ENCODE measurements at places on chromosomes 6 and 20. TPM values are rescaled to one million over a fixed set of nuclear protein-coding genes. Genes with fewer than 3 reads are reported as not detected.

DNA sequence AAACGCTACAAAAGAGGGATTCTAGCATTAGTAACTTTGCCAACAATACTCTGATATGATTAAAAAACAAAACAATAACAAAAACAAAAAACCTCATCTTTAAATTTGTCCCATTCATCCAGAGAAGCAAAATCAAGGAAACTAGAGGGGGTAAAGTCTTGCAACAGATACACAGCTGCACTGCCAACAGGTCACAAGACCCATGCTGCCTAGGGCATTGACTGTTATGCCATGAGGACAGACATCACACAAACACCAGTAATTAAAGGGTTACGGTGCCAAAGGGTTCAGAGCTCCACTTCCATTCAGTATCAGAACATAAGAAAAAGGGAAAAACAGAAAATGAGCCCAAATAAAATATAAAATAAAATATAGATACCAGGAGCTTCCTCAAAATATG lies 1.6 kb downstream of the TBC1D20 start:
- DNase-seq, result no peak

DNA sequence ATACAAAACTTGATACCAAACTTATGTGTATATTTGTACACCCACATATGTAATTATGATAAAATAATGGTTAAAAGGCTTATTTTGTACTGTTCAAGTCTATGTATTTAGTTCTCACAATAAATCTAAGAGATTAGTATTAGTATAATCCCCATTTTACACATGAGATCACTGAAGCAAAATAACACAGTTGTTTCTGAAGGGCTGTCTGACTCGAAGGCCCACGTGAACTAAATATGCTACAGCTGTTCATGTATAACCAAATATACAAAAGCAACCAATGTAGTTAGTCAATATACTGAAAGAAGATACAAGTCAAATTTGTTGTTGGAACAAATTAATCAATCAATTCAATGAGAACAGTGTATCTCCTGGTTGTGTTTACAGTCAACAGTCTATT lies 959.2 kb downstream of the EPHA7 start:
- DNase-seq, result no peak

The ADGRB3 gene
- total RNA-seq, result 0.92 TPM

DNA sequence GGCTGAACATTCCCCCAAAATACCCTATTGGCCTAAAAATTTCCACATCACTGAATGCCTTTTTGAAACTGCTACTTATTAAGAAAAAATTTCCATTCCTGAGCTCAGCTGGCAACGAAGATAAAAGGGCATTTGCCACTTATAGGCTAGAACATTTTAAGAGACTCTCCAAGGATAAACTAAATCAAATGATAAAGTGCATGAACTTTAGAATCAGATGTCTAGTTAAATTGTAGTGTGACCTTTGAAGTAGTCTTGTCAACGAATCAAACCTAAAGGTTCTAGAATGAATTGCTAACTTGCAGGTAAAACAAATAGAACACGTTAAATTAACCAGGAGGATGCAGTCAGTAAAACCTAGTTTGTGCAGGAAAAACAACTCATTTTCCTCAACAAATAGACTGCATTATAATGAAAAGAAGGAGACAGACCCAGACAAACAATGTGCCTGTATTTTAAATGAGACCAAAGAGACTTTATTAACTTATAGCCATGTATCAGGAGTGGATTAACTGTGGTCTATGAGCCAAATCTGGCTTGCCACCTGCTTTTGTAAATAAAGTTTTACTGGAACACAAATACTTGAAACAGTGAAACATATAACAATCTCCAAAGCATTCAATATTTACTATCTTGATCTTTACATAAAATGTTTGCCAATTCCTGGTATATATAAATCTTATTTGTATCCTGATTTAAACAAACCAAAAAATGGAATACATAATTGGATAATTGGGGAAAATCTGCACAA lies 184.4 kb downstream of the MEI4 start:
- DNase-seq, result no peak

- no peak for DNase-seq
These were observed 92.8 kb upstream of the FRMD1 start for GRCh38 chr6:168171673-168172353.

The FOXO3 gene
- 41.4 TPM for total RNA-seq

The PNISR gene
- total RNA-seq, result 32.3 TPM

The NR2E1 gene
- not detected for total RNA-seq

DNA sequence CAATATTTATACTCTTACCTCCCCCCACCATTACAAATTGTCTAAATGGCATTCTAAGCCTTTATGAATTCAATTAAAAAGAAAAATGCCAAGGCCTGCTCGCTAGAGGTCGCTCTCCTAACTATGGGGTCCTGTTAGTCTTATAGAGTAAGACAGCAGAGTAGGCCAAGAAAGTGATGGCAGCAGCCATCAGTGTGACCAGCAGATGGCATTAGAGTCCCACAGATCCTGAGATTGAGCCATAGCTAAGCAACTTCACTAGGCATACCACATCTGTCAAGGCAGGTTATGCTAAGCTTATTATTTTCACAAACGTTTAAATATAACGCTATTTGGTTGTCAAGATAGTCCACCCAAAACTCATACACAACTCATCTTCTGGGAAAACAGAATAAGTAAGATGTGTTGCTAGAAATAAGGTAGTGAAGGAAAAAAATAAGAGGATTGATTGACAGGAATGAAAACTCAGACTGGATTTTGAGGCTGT lies 57.6 kb upstream of the SCAF8 start:
- DNase-seq, result peak; percentile 80

DNA sequence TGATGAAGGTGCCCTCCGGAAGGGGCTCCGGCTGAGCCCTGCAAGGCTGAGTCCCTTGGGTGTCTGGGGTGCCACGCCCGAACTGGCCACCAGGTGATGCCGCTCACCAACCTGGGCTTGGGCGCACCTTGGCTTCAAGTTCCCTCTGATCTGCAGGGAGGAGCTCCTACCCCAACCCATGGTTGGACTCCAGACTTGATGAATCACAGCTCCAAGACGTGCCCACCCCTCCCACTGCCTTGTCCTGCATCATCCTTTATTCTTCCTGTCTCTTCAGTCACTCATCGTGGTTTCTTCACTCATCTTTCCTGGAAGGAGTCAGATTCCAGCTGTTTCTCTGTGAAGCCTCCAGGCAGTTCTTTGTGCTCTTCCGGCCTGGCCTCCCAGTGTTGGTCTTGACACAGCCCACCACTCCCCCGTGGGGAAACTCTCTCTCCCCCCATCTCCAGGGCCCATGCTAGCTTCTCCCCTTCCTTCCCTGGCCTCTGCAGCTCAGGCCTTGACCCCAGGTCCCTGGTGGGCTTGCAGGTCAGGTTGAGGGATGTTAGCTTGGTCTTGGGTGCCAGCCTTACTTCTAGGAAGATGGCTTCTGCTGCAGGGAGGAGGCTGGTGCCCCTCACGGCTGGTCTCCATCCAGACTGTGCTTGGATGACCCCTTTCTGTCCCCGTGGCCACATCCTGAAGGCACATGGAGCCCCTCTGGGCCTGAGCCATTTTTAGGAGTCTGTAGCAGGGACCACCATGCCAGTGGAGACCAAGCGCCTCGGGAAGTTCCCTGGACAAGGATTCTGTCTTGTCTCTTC lies 2.6 kb upstream of the ZBP1 start:
- DNase-seq, result peak; percentile 76

GRCh38 chr20:59939879-59940128 lies 301 bp downstream of the PPP1R3D start:
- no peak for DNase-seq

The ZNF76 gene
- total RNA-seq, result 21.2 TPM

The TRAPPC3L gene
- total RNA-seq, result not detected

GRCh38 chr6:38799529-38800184 lies 84.5 kb downstream of the DNAH8 start:
- no peak for DNase-seq

DNA sequence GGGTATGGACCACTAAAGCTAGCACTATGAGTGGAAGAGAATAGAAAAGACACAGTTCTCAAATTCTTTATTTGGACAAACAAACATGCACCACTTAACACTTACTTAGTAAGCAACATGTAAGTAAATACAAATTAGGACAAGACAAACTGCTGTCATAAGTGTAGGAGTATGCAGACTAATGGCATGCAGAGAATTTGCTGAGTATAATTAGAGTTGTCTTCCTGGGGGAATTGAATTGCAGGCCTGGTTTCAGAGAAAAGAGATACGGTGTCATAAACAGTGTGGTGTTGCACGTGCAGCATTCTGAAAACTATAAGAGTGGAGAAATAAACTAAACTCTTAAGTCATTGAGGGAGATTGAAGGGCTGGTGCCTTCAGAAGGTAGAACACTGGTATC lies 125.2 kb upstream of the EYA4 start:
- no peak for DNase-seq

The WFDC2 gene
- 78.5 TPM for total RNA-seq

GRCh38 chr6:96940322-96940721 lies 15.8 kb downstream of the KLHL32 start:
- DNase-seq, result no peak

GRCh38 chr20:38766071-38766470 lies 17.8 kb downstream of the ACTR5 start:
- no peak for DNase-seq

GRCh38 chr20:33837096-33837830 lies 26.1 kb downstream of the CHMP4B start:
- DNase-seq, result no peak

The LY86 gene
- total RNA-seq, result not detected

- DNase-seq, result no peak
These were observed 5.6 kb upstream of the PMEPA1 start for GRCh38 chr20:57715268-57715904.

GRCh38 chr6:166678426-166678825 lies 51.4 kb upstream of the RPS6KA2 start:
- DNase-seq, result no peak

DNA sequence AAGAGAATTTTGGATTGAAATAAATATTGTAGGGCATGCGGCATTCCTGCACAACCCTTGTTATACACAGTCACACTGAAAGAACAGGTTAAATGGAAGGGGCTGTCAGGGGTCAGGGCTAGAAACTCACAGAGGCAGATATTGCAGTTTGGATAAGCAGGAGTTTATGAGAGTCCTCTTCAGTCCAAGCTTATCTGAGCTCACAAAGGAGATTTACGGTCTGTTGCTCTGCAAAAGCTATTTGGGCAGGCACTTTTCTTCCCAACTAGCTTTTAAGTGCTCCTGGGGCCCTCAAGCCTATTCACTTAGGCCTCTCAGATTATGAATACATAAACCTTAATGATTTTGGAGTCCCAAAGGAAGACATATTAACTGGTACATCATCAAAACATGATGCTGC lies 156.2 kb downstream of the SOX4 start:
- no peak for DNase-seq

The PGC gene
- not detected for total RNA-seq

The RIMS1 gene
- 0.55 TPM for total RNA-seq

The DEFB119 gene
- not detected for total RNA-seq

- no peak for DNase-seq
These were observed 977.7 kb upstream of the SLC35B3 start for GRCh38 chr6:9412951-9413559.

DNA sequence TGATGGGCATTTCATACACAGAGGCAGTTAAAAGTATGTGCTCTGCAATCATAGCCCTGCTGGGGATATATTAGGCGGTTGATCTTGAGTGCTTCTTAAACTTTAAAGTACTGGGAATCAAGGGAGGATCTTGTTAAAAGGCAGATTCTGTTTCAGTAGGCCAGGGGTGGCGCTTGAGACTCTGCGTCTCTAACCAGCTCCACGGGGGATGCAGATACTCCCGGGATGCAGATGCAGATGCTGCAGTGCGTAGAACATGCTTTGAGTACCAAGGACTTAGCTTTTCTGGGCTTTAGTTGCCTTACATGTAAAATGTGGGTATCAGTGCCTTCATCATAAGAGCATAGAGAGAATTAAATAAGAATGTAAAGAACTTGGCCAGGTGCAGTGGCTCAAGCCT lies 44.4 kb upstream of the ENPP5 start:
- DNase-seq, result no peak

The ARMC2 gene
- 1.1 TPM for total RNA-seq

DNA sequence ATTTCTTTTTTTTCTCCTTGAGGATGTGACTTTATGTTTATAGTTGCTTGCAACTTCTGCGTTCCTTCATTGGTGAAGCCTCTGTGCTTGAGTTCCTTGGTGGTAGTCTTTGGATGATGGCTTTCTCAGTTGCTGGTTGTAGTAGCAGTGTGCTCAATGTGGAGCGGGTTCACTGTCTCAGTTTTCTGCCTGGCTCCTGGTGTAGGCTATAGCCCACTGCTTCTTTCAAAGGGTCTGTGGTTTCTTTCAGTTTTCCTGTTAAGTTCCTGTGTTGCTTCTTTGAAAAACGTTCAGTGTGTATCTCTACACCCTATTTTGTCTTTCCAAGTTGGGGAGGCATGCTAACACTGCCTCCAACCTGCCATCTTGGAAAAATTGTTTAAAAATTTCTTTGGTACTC lies 33.9 kb upstream of the ZBTB24 start:
- no peak for DNase-seq

DNA sequence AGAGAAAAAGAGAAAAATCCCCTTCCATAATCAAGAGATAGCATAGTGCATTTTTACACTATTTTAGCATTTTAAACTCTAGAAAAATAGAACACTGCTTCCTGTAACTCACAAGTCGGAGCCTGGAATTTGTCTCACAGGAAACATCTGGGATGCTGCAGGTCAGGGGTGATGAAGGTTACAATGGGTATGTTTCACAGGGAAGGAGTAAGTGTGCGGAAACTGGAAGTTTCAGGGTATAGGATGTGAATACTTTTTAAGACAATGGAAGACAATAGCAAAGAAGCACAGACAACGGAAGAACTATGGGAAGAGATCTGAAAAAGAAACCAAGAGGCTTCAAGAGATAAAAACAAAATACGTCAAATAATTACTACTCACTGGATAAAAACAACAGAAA lies 361.0 kb upstream of the MARCKS start:
- no peak for DNase-seq

- peak; percentile 5 for DNase-seq
These were observed 37.5 kb downstream of the MAK start for GRCh38 chr6:10800810-10801209.

The TRDN gene
- total RNA-seq, result not detected

DNA sequence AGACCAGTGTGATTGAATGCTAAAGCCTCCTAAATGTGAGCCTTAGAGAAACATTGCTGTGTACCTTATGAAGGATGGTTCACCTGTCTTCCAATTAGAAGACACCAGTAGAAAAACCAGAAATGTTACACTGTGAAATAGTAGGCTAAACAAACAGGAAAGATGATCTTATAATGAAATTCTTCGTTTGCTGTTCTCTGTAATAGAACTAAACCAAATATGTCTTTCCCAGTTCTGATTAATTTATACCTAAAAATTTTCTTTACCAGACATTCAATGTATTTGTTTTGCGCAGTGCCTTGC lies 114.8 kb downstream of the RTN4IP1 start:
- no peak for DNase-seq

The PRPH2 gene
- 0.21 TPM for total RNA-seq

- no peak for DNase-seq
These were observed 8.3 kb downstream of the POM121L2 start for GRCh38 chr6:27303613-27304272.

Data from kidney epithelial cell (primary cell).